ENCODE measurements at places on chromosomes 2 and 18. TPM values are rescaled to one million over a fixed set of nuclear protein-coding genes. Genes with fewer than 3 reads are reported as not detected.
A peak's percentile ranks its signal among the peaks of the same experiment; 100 is the strongest.

DNA sequence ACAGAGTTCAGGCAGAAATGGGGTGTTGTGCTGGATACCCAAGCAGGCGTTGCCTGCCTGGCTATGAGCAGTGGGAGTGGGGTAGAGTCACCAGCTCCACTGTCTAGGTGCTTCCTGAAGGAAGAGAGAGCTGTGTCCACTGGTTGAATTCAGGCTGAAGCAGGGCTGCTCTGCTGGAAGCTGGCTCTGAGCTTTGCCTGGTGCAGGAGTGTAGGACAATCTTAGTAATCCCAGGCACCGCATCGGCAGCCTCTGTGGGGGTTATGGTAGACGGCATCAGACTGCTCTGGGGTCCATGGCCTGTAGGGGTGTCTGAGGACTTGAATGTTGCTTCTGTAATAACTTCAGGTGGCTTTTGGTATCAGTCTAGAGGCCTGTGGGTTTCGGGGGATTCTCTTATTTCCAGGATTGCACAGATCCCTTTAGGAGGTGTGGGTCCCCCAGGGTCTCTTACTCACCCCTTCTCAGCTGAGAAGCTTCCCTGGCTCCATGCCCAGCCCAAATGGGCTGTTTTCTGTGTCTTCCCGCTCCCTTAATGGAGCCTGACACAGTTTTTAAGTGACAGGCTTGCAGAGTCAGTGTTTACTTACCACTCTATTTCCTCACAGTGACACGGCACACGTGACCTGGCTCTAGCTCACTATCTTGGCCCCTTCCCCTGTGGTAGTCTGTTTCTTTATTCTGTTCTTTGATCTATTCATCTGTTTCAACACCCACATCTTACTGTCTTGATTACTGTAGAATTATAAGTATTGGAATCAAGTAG, 644.3 kb downstream of the CBLN2 start:
- no peak overlapping the region for H3K27ac ChIP-seq
- DNase-seq: no peak
- no peaks in the 10 kb centered on the region for H3K4me1 ChIP-seq
- H3K4me3 ChIP-seq: no peak overlapping the region

DNA sequence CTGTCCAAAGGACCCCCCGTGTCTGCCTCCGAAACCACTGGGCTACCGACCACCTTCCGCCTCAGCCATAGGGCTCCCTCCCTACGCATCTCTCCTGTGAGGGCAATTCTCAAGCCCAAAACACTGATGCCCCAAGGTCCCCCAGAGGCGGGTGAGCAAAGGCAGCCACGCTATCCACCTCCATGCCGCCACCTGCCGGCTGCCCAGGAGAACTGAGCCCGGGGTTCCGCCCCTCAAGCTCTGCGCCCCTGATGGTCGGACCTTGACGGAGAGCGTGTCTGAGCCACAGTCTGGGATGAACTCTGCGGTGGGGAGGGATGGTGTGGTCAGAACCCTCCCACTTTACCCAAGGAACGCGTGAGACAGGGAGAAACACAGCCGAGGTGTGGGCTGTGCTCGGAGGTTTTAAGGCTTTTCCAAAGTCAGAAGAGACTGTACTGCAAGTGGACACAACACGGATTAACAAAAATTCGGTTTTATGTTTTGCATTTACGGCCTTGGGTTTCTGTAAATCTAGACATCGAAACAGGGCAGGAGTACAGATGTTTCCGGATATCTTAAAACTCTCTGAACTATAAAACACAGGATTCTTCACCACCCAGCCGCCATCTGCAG, 114.1 kb downstream of the ZNF516 start:
- no peak for DNase-seq
- no peaks in the 10 kb centered on the region for H3K27me3 ChIP-seq
- no peaks in the 10 kb centered on the region for H3K4me1 ChIP-seq
- no peak overlapping the region for H3K4me3 ChIP-seq
- peaks cover 27% of the 10 kb centered on the region for H3K36me3 ChIP-seq

REG1B gene
- not detected for total RNA-seq

SMYD5 gene
- total RNA-seq: 24.3 TPM

- no peaks in the 10 kb centered on the region for H3K36me3 ChIP-seq
- H3K27ac ChIP-seq: no peak overlapping the region
- H3K4me1 ChIP-seq: no peaks in the 10 kb centered on the region
- no peak overlapping the region for H3K4me3 ChIP-seq
- H3K27me3 ChIP-seq: no peaks in the 10 kb centered on the region
Measured at GRCh38 chr2:192500550-192501200, 305.9 kb upstream of the TMEFF2 start.

CFAP221 gene
- not detected for total RNA-seq

GRCh38 chr2:40489678-40489960, 37.7 kb upstream of the SLC8A1 start:
- H3K36me3 ChIP-seq: no peaks in the 10 kb centered on the region
- H3K27ac ChIP-seq: no peak overlapping the region
- DNase-seq: no peak
- H3K4me1 ChIP-seq: peaks cover 6% of the 10 kb centered on the region
- H3K27me3 ChIP-seq: no peaks in the 10 kb centered on the region

ALLC gene
- not detected for total RNA-seq

SPATS2L gene
- 81.9 TPM for total RNA-seq

NEB gene
- total RNA-seq: 0.03 TPM

SH3BP4 gene
- total RNA-seq: 78.6 TPM

- H3K4me1 ChIP-seq: no peaks in the 10 kb centered on the region
- H3K36me3 ChIP-seq: no peaks in the 10 kb centered on the region
- no peak overlapping the region for H3K4me3 ChIP-seq
- H3K27ac ChIP-seq: no peak overlapping the region
- no peaks in the 10 kb centered on the region for H3K27me3 ChIP-seq
- DNase-seq: no peak
Measured at GRCh38 chr2:207655000-207655399, 29.8 kb upstream of the METTL21A start.

DNA sequence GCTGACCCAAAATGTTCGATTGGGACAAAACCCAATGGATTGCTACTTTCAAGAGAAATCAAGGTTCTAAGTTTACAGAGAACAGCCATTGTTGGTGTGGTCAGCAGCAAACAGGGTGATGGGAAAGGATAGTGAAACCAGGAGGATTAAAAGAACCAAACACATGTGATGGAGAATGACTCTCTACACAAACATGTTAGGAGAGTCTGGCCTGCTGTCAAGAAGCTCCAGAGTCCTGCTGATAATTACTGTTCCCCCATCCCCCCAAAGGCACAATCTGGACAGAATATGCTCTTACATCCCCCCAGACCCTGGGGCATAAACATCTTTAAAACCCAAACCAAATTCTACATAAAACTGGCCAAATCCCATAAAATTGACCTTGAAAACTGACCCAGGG, 32.0 kb upstream of the ACYP2 start:
- no peak for DNase-seq
- no peak overlapping the region for H3K4me3 ChIP-seq
- no peaks in the 10 kb centered on the region for H3K27me3 ChIP-seq
- no peaks in the 10 kb centered on the region for H3K36me3 ChIP-seq
- no peaks in the 10 kb centered on the region for H3K4me1 ChIP-seq

DNA sequence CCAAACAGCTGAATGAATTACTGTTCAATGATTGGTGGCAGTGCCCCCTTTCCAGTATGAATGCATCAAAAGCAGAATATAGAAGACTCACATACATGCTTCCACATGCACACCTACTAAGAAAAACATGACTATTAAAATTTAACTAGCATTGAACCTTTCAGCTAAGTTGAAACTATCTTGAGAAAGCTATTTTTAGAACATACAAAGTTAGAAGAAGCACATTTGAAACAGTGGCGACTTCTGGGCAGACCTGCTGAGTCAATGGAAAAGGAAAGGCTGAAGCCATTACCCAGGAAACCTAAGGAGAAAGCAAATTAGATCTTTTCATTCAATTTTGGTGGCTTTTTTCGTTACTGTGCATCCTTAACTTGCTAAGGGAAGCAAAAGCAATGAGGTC, 55.9 kb downstream of the PLA2R1 start:
- DNase-seq: no peak
- no peaks in the 10 kb centered on the region for H3K36me3 ChIP-seq
- H3K27me3 ChIP-seq: no peaks in the 10 kb centered on the region
- no peak overlapping the region for H3K4me3 ChIP-seq
- no peak overlapping the region for H3K27ac ChIP-seq

GRCh38 chr18:31176531-31176930, 13.9 kb upstream of the DSC1 start:
- no peak overlapping the region for H3K27ac ChIP-seq
- H3K4me3 ChIP-seq: no peak overlapping the region
- H3K4me1 ChIP-seq: no peaks in the 10 kb centered on the region
- no peaks in the 10 kb centered on the region for H3K27me3 ChIP-seq
- no peak for DNase-seq

GRCh38 chr2:44778671-44779476, 162.6 kb upstream of the SIX3 start:
- 0 out of 2 replicates have a peak, but pooled peaks cover 3% of the 10 kb centered on the region for H3K27me3 ChIP-seq
- H3K4me1 ChIP-seq: peaks cover 6% of the 10 kb centered on the region
- H3K27ac ChIP-seq: no peak overlapping the region

RND3 gene
- 178 TPM for total RNA-seq

DNA sequence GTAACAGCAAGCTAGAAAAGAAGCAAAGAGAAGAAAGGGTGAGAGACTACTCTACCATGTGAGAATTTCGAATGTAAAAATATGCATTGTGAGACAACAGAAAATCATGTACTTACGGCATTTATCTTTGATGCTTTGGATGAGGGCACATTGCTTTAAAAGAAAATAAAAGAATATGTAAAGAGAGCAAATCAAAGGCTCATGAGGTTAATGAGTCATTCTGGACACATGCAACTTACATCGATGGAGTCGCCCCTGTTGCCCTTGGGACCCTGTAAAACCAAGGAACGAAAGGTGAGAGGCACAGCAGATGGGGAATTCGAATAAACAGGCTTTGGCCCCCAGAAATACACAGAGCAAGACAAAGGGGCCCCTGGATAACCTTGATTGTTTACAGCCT, 69.0 kb downstream of the COL6A3 start:
- no peaks in the 10 kb centered on the region for H3K27me3 ChIP-seq
- no peaks in the 10 kb centered on the region for H3K4me1 ChIP-seq
- no peak overlapping the region for H3K27ac ChIP-seq
- H3K4me3 ChIP-seq: no peak overlapping the region
- peaks cover 95% of the 10 kb centered on the region for H3K36me3 ChIP-seq

FBXO36 gene
- 3.8 TPM for total RNA-seq

DNA sequence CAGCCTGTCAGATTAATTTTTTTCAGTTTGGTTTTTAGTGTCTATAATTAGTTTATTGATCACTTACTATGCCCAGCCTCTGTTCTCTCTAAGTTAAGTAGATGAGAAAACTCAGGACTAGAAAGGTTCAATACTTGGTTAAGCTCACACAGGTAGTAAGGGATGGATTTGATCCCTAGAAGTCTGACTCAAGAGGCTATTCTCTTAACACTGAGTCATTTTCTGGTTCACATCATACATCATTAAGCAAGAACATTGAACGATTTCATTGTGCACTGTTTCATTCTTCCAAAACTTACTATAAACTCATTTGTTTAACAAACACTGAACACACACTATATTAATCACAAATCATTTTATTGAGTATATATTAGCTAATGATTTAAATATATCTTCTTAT, 54.1 kb upstream of the SLC38A11 start:
- H3K4me1 ChIP-seq: no peaks in the 10 kb centered on the region
- no peak overlapping the region for H3K27ac ChIP-seq
- no peak overlapping the region for H3K4me3 ChIP-seq
- H3K27me3 ChIP-seq: no peaks in the 10 kb centered on the region

- no peak for DNase-seq
- H3K4me3 ChIP-seq: no peak overlapping the region
- H3K4me1 ChIP-seq: peaks cover 30% of the 10 kb centered on the region
- no peaks in the 10 kb centered on the region for H3K27me3 ChIP-seq
- H3K36me3 ChIP-seq: peaks cover 32% of the 10 kb centered on the region
Measured at GRCh38 chr2:28950941-28951630, 30.0 kb upstream of the TOGARAM2 start.

- no peaks in the 10 kb centered on the region for H3K27me3 ChIP-seq
- no peak for DNase-seq
- no peak overlapping the region for H3K27ac ChIP-seq
- no peak overlapping the region for H3K4me3 ChIP-seq
- H3K4me1 ChIP-seq: no peaks in the 10 kb centered on the region
Measured at GRCh38 chr2:47815764-47816163, 32.8 kb downstream of the MSH6 start.

TEKT4 gene
- not detected for total RNA-seq

DNA sequence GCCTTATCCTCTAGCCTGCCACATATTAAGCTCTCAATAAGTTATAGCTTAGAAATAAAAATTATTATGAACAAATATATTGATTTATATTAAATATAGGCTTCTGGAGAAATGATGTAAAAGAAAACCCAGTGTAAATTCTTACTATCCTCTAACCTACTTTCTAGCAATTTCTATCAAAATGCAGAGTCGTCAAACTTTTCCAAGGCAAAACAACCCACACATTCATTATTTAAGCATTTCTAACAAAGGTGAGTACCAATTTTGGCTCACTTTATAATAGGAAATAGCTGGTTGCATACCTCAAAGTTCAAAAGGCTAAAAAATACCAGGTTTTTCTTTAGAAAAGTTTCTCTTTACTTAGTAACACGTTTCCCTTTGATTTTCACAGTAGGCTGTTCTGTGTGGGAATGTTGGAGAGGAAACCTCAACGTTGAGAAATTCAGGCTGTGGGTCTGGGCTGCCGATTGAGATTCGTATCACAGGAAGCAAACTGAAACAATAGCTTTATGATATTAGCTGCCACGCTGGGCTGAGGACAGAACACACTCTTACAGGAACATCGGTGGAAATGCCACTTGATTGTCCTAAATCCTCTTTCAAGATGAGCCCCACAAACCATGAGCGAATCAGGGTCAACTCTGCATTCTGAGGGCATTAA, 53.0 kb downstream of the EPAS1 start:
- H3K4me1 ChIP-seq: no peaks in the 10 kb centered on the region
- no peak for DNase-seq
- H3K36me3 ChIP-seq: 0 out of 2 replicates have a peak, but pooled peaks cover 3% of the 10 kb centered on the region
- no peaks in the 10 kb centered on the region for H3K27me3 ChIP-seq

TBC1D8 gene
- 18.6 TPM for total RNA-seq

KIF5C gene
- not detected for total RNA-seq

SMAD2 gene
- total RNA-seq: 127 TPM

GRCh38 chr2:85707304-85707703, 13.1 kb downstream of the GNLY start:
- H3K36me3 ChIP-seq: no peaks in the 10 kb centered on the region
- H3K27ac ChIP-seq: no peak overlapping the region
- peaks cover 41% of the 10 kb centered on the region for H3K4me1 ChIP-seq
- DNase-seq: peak; percentile 73
- H3K27me3 ChIP-seq: no peaks in the 10 kb centered on the region

REEP1 gene
- 0.78 TPM for total RNA-seq

DNA sequence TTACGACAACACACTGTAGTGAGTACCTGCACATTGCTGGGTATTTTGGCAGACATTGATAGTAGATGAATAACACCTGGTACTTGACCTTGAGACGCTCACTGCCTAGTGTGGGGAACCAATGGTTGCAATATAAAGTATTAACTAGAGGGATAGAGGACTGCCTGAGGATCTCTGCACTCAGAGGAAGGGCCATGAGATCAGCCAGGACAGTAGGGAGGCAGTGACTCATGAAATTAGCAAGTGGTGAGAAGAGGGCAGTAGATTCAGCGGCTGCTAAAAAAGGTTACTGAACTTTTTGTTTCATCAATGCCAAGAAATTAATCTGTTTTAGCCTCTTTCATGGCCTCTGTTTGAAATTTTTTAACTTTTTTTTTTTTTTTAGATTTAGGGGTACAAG, 250.8 kb upstream of the TCF4 start:
- no peak for DNase-seq
- H3K36me3 ChIP-seq: no peaks in the 10 kb centered on the region
- no peak overlapping the region for H3K4me3 ChIP-seq
- no peak overlapping the region for H3K27ac ChIP-seq

GRCh38 chr2:128623776-128624761, 305.4 kb upstream of the HS6ST1 start:
- no peak overlapping the region for H3K27ac ChIP-seq
- peaks cover 8% of the 10 kb centered on the region for H3K4me1 ChIP-seq
- DNase-seq: no peak
- H3K36me3 ChIP-seq: no peaks in the 10 kb centered on the region
- no peak overlapping the region for H3K4me3 ChIP-seq

Data from SJSA1 (cell line).